Stimulated activated naive CD8-positive, alpha-beta T cell treated with anti-CD3 and anti-CD28 coated beads, Interleukin-15, amount 100 ng/mL, for 72 hours (primary cell): ENCODE measurements at places on chromosomes 3 and 15.
A peak's percentile ranks its signal among the peaks of the same experiment; 100 is the strongest.

DNA sequence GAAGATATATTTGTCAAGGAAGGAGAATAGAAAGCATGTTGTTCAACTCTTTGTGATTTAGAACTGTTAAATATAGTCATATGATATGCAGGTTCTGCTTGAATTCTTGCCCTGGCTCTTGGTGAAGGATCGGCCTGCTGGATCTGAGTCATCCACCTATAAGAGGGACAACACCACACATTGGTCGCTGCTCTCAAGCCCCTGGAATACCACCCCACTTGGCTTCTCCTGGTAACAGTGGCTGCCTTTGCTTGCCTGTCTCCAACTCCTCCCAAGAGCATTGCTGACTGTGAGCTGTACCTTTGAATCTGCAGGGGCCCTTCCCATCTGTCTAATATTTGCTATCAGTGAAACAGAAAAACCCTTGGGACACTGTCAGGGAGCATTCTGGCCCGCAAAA is 78.9 kb upstream of the DGKG start:
- no peak for DNase-seq

DNA sequence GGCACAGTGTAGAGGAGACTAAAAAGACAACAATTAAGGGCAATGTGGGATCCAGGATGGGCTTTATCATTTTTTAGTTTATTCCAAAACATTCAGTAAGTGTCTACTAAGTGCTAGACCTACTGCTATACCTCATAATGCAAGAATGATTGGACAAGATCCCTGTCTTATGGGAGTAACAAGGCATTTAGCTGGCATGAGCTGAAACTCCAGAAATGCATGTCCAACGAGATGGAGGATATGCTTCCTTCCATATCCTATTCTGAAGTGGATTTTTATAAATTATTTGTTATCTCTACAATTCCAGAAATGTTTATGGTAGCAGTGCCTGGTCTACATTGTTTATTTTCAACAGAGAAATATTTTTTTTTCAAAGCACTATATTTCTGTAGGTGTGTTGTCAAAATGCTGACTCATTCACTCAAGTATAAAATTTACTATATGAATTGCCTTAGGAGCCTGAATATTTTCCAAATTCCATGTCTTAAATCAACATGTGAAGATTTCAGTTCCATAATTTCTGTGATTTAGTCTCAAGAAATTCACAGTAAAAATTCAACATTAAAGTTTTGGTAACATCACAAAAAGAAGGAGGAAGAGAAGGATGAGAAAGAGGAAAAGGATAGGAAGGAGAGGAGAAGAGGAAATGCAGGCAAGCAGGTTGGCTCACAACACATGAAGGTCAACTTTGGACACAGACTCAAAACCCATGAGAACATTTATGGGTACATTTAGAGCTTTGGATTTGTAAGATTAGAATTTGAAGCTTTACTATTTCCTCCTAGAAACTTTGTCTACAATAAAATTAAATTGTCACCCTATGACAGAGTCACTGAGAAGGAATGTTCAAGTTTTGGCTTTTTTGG is 88.6 kb downstream of the P3H2 start:
- no peak for DNase-seq

GRCh38 chr3:94787734-94788270 is 724.9 kb downstream of the NSUN3 start:
- DNase-seq, result no peak

- no peak for DNase-seq
Measured at GRCh38 chr15:88448991-88449461, 18.2 kb downstream of the MRPL46 start.

DNA sequence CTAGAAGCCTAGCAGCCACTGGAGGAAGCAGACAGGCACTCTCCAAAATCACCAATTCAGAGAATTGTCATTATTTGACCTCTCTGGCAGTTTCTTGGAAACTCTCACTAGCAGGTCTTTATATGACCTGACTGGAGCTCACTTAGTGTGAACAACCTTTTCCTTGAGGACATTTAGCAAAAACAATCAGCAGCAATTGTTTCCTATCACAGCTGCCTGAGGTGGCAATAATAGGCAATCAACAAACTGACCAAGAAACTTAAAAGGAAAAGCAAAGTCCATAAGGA is 162.4 kb upstream of the STT3B start:
- DNase-seq, result no peak

DNA sequence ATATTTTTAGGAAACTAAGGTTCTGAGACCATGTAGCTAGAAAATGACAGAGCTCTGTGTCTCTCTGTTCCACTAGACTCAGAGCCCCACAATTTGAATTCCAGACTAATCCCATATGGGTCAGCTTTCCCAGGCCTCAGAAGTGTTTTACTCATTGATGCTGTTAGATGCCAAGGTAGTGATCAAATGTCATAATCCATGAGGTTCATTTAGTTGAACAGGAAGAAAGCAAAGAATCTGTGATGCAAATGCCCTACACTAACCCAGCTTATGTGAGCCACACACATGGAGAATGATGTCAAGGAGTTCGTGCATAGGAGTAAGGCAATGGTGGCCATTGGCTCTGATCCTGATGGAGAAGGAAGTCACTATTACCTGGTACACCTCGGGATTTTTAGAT is 363.4 kb upstream of the RARB start:
- no peak for DNase-seq

GRCh38 chr15:101055411-101055810 is 136.3 kb downstream of the LRRK1 start:
- DNase-seq, result no peak

DNA sequence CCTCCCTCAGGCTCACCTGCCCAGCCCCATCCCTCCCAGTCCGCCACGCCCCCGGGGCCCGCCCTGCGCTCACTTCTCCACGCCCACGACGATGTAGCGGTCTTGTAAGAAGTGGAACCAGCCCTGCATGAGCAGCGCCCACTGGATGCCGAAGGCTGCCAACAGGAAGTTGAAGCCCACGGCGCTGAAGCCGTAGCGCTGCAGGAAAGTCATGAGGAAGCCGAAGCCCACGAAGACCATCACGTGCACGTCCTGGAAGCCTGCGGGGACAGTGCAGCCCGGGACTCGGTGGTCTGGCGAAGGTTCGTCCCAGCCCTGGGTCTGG is 9.7 kb downstream of the RHCG start:
- DNase-seq, result peak; percentile 44

DNA sequence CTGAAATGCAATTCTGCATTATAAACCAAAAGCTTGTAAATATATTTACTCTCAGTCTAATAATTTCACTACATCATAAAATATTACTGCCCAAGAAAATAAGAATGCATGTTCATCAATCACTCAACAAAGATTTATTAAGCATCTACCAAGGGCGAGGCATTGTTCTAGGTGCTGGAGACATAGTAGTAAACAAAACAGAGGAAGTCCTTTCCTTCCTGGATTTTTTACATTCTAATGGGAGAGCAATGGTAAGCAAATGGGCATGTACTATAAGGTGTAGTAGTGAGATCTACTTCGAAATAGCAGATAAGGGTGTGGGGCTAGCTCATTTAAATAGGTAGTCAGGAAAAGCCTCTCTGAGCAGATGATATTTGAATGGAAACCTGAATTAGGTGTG is 10.8 kb upstream of the ZFYVE19 start:
- no peak for DNase-seq

DNA sequence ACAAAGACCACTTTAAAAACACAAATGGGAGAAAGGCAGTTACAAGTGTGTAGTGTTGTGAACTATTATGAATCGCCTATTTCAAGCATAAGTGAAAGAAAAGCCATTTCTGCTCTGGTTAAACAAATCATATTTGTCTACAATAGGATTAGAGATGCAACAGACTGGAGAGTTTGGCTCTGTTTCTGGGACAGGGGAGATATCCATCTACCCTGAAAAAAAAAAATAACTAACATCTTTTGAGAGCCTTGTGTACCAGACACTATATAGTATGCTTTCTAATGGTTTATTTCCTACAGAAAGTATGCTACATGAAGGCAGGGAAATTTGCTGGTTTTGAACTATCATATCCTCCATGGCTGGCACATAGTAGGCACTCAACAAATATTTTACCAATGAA is 106.7 kb upstream of the FHIT start:
- DNase-seq, result no peak
